Purkinje cell (primary cell): ENCODE measurements at places on chromosomes 6 and 20. TPM values are rescaled to one million over a fixed set of nuclear protein-coding genes. Genes with fewer than 3 reads are reported as not detected.

The PRR18 gene
- polyA plus RNA-seq = 0.15 and 0.26 TPM in 2 replicates

The HLA-DQB2 gene
- not detected in 2 replicates for polyA plus RNA-seq

The CCN5 gene
- not detected in 2 replicates for polyA plus RNA-seq

The DEFB115 gene
- not detected in 2 replicates for polyA plus RNA-seq

The CDH26 gene
- polyA plus RNA-seq = 6.2 and 15.3 TPM in 2 replicates

The RAET1E gene
- 0.34 TPM in 1 of 2 replicates, not detected in the other for polyA plus RNA-seq

The GSTA1 gene
- not detected in 2 replicates for polyA plus RNA-seq

The MSH5 gene
- not detected in 2 replicates for polyA plus RNA-seq
